ENCODE measurements at places on chromosomes 7 and 10.
A peak's percentile ranks its signal among the peaks of the same experiment; 100 is the strongest.

DNA sequence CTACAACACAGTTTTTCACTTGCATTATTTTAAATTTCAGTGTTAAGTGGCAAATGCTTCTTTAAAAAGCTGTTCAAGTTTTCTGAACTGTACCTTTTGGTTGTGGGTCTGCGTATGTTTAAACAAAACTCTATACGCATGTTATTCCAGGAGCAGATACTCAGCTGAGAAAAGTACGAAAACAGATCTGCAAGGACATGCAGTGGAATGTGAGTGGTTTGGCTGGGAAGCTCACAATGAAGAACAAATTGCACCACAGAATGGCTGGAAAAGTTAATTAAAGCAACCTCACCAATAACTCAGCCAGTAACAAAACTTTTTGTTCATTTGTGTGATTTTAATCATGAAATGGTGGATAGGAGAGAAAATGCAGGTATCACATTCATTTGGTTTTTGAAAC, 17.6 kb downstream of the GLI3 start:
- DNase-seq = no peak

DNA sequence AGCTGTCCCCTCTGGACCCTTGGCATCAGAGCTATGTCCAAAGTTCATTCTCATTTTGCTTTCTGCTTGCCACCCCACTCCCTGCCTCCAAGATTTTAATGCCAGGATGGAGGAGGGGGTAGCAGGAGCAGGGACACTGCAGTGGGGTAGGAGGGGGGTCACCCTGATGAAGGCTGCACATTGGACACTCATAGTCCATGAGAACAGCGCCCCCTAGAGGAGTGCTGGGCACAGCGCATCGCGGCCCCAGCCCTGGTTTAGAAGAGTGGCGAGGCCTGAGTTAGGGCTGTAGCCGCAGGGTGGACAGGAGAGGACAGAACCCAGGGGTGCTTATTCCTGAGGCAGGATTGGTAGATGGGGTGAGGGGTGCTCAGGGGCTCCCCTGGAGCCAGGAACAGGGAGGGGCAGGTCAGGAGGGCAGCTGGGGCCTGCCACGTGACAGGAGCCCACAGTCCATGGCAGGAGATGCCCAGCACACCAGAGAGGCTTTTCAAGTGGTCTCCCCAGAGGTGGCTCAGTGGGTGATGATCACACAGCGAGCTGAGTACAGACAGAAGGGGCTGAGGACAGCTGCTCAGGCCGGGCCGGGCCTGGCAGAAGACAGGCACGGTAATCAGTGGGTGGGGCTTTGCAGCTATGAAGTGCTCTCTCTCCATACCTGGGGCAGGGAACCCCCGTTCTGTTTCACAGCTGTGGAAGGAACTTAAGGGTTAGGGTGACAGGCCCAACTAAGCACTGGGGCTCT, 71.4 kb downstream of the NEURL1 start:
- no peak for DNase-seq

DNA sequence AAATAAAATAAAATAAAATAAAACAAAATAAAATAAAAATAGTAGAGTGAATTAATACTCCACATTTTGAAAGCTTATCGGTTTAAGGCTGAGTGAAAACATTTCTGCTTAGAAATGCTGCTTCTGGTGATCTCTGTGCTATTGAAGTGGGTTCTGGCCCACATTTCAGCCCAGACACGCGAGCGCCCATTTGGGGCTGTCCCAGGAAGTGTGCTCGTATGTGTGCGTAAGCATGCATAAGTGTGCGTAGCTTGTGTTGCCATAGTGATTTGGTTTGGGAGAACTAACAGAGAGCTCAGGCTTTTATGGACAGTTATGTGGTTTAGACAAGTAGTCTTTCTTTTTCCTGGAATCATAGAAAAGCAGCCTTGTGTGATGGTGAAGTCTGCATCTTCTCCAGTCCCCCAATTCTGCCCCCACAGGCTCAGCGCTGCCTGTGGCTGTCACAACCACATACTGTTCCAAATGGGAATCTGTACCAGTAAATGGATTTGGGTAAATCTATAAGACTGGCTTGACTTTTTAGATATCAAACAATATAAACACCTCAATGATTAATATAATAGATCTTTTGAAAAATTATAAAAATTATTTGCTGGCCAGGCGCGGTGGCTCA, 29.8 kb upstream of the PURB start:
- peak; percentile 64 for DNase-seq

DNA sequence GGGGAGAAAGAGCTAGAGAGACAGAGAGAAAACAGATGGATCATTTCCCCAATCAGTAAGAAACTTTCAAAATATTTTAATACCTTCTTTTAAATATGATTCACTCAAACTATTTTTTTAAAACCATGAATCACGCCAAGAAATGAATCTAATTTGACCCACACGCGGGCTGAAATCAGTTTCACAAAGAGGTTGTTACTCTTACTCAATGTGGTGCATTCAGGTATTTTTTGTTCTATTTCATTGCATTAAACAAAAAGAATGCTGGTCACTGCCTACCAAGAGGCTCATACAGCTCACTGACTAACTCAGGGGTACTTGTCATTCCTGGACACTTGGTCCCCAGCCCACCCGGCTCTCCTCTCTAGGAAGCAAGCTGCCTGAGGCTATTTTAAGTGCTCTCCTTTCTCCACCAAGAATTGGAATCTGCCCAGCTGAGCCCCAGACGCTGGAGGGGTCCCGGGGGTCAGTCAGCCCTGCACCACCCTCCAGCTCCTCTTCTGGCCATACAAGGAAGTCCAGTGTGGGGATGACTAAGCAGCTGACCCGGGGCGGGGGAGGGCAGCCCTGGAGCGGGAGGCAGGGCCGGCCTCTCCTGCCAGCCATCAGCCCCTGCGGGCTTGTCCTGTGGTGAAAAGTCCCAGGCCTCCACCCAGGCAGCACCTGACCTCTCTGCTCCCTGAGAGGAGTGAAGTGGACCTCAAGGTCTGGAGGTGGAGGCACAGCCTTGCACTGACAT, 21.7 kb upstream of the PFKP start:
- DNase-seq = no peak

DNA sequence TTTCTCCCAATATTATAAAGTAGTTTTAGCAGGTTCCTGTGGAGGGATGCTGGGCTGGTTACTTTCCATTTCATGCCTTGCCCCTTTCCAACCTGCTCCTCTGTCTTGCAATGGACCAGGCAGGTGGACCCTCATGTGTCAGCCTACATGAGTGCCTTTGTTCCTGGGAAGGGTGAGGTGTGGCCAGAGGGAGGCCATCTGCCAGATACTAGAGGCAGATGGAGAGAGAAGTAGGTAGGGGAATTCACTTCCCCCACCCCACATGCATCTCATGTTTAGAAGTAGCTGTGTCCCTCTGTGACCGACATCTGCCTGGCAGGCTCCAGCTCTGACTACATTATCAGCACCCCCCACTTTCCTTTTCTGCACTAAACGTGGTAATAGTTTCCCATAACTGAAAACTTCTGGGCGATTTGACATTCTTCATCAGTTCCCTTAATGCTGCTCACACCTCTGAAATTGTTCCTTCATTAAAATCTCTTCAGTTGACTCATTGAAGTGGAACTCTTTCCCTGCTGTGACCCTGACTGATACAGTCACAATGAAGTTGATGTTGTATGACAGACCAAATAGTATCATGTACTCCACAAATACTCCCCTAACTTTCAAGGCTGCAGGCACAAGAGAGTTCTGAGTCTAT, 396.3 kb upstream of the FZD8 start:
- DNase-seq = no peak

- DNase-seq = no peak
Observed at GRCh38 chr7:44348851-44349781, 23.7 kb upstream of the CAMK2B start.

GRCh38 chr7:140212100-140212881, 35.5 kb upstream of the KDM7A start:
- no peak for DNase-seq
